ENCODE measurements at places on chromosomes 12 and 14.

DNA sequence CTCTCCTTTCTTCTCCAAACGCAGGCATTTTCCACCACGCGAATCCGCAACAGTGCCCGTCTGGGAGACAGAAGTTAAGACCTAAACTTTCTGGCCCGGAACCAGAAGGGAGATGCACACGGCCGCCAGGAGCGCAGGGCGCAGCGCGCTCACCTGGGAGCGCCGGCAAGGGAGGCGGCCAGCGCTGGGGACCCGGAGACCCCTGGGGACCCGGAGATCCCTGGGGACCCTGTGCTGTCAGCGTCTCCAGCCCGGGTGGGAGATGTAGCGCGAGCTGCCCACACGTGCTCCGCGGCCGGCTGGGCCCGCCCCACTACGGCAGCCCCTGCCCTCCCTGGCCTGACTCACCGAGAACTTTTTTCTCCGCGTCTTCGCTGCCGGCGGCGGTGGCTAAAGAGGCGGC lies 620 bp downstream of the YBX3 start:
- peak; percentile 42 for DNase-seq

DNA sequence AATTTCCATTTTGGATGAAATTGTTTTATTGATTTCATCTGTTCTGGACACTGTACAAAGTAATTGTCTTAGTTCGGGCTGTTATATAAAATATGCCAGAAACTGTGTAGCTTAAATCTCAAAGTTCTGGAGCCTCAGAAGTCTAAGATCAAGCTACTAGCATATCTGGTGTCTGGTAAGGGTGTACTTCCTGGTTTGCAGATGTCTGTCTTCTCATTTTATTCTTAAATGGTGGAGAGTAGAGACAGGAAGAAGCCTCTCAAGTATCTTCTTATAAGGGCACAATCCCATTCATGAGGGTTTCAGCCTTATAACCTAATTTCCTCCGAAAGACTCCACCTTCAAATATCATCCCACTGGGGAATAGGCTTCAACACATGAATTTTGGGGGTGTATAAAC lies 51.3 kb downstream of the MON2 start:
- DNase-seq, result no peak

DNA sequence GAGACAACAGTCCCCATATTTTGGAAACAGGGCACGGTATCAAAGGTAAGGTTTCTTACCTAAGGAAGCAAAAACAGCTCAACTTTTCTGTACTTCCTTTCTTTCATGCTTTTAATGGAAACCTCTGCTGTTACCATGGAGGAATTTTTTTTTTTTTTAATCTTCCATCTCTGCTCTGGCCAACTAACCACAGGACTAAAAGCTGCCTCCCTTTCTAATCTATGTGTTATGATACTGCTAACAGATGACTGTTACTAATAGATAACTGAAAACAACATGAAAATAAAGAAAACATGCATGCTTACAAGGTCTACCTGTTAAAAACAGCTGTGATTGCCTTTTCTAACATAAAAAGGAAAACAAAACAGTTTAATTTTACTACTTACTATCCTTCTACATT lies 168.4 kb downstream of the SOX5 start:
- no peak for DNase-seq

DNA sequence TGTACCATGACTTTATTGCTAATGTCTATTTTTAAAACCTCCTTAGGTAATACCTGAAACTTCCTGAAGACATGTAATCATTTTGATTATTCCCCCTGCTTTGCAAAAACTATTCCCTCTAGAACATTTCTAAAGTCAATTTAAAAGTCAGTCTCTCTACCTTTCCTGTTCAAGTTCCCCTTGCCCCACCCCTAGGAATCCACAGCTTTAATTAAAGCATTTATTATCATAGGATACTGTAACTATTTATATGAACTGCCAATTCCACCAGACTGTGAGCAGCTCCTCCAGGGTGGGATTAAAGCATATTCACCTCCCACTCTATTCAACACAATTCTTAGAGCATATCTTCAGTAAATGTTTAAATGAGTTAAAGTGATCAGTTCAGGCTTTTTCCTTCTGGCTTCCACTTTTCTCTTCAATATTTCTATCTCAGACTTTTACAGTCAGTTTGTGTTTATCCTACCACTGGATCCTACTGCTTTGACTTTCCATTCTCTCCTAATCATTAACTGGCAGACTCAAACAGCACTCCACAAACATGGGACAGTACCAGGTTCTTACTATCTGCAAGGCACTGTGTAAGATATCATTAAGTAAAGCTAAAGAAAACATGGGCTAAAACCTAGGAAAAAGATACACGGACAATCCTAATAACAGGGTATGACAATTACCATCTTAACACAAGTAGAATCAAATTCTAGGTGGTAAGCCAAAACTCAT lies 39.1 kb downstream of the PTPN21 start:
- no peak for DNase-seq

- DNase-seq, result no peak
These were observed 1.8 kb upstream of the WNK1 start for GRCh38 chr12:750366-751191.

DNA sequence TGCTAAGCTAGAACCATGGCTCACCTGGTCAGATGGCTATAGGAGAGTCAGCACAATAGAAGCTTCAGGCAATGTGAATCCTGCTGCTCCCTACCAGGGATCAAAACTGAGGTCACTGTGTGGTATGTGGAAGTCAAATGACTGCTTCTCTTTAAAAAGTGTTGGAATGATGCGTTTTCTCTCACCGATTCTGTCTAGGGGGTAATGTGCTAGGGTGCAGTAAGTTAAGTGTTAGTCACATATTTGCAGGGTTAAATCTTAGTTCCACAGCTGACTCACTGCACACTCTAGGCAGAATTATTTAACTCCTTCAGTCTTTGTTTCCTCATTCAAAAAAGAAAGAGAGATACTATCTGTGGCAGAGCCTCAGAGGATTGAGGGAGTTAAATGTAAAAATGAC lies 696.6 kb downstream of the DIO2 start:
- no peak for DNase-seq

DNA sequence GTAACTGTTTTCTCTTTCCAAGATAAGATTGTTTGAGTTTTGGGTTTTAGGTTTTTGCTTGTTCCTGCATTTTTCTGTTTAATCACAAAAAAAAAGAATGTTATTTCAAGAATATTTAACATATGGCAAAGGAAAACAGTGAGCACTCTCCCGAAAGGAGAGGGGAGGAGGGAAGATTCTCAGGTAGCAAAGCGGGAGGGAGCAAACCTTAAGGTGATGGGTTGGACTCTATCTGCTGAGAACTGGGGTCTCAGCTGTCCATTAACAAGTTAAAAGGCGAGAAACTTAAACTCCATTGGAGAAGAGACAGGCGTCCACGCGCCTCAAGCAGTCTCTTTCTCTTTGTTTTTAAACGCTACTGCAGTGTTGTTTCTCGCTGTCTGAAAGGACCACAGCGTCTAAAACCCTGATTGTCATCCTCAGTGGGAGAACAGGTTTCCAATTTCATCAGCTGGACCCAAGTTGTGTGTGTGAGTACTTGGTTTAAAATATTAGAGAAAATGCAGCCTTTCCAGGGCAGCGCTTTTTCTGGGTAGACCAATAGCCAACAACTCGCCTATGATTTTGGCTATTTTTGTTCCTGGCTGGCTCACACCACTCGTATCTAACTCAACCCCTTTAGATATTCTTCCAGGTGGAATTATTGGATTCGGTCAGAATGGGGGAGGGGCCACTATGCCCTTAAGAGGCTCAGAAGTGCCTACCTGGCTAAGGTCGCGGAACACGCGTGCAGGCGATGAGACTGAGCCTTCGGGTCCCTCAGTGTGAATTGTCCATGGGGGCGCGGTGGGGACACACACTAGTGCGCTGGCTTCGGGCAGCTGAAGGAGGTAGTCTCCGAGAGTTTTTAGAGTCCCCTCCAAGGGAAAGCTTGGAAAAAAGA lies 8.2 kb downstream of the SIX1 start:
- DNase-seq, result no peak

- peak; percentile 54 for DNase-seq
These were observed 42.2 kb upstream of the MANSC4 start for GRCh38 chr12:27822076-27822712.

- DNase-seq, result peak; percentile 11
These were observed 41.2 kb upstream of the C12orf75 start for GRCh38 chr12:105289114-105289904.

DNA sequence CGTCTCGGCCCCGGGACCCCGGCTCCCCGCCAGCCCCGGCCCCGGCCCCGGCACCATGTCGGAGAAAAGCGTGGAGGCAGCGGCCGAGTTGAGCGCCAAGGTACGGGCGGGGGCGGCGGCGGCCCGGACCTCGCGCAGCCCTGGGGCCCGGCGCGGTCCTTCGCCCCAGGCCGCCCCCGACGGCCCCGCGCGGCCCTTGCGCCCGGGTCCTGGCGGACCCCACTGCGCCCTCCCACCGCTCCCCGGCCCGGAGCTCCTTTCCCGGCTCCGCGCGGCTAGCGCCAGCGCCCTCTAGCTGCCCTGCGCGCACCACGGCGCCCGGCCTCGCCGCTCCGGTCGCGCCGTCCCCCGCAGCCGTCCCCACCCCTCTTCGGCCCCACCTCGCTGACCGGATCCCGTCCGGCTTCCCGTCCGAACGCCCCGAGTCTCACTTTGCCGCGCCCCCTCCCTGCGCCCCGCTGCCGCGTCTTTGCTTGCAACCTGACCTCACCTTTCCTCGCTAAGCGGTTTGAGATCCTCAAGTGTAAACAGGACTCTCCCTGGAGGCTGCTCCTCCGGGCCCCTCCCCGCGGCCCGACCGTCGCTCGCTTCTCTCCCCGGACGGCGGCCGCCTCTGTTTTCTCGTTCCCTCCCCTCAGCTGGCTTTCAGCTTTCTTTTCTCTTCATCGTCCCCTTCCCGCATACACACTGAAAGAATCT lies 637 bp downstream of the PTMS start:
- peak; percentile 60 for DNase-seq

DNA sequence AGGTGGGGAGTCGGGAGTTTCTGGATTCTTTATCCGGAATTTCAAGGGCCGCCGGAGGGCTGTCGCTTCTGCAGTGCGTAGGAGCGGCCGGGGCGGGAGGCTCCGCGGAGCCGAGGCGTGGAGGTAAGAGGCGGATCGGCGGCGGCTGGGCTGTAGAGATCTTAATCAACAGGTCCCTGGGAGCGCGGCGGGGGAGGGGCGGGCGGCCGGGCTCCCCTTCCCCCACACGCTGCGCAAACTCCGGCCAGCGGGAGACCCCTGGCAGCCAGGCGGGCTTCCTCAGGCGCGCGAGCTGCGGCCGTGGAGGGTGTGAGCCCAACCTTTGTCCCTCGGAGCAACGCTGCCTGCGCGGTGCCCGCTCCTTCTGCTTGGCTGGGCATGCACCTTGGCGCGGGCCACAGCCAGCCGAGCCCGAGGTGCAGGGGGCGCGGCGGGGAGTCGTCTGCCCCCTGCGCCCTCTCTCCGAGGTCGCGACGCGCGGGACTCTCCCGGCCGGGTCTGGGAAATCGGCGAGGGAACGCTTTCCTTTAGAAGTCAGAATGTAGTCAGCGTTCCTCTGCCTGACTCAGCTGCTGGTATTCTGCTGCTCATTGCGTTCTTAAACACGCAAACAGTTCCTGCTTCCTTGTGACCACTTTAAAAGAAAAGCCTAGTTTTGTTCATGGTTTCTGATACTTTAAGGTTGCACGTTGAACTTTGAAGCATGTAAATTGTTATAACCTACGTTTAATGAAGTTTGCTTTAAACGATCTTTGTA lies at the start of gene PALS1:
Gene PALS1, plus strand, starts transcription at position 25 of the 757 bp plus-strand sequence. CDS start 37,736 bp downstream, outside the sequence.
- DNase-seq, result peak; percentile 73

DNA sequence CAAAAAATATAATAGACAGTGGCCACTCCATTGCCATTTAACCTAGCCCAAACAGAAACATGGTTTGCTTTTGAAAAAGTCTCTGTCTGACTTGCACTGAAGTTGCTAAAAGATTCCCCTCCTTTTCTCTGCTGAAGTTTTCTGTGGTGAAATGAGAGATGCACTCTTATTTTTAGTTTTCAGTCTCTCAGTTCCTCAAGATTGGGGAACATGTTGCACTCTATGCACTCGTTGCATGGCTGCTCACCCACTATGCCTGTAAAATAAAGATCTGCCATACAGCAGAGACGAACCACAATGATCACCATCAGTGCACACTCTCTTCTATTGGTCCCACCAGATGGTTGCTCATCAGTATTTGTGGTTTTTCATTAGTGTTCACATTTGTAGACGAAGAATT lies 13.1 kb upstream of the DAAM1 start:
- DNase-seq, result no peak

- peak; percentile 94 for DNase-seq
These were observed at the start of gene PPP4R3A for GRCh38 chr14:91510171-91511042. Gene PPP4R3A (minus strand): TSS chr14:91510310. CDS start chr14:91509647, 663 bp downstream.

- peak; percentile 16 for DNase-seq
These were observed 47.9 kb downstream of the GALC start for GRCh38 chr14:87944987-87945604.

- no peak for DNase-seq
These were observed at the start of gene ASCL1 for GRCh38 chr12:102957339-102958050. Gene ASCL1 (plus strand): TSS chr12:102957674. CDS start chr12:102958245, 571 bp downstream.

GRCh38 chr12:62692884-62693283 lies 226.3 kb downstream of the MON2 start:
- no peak for DNase-seq

DNA sequence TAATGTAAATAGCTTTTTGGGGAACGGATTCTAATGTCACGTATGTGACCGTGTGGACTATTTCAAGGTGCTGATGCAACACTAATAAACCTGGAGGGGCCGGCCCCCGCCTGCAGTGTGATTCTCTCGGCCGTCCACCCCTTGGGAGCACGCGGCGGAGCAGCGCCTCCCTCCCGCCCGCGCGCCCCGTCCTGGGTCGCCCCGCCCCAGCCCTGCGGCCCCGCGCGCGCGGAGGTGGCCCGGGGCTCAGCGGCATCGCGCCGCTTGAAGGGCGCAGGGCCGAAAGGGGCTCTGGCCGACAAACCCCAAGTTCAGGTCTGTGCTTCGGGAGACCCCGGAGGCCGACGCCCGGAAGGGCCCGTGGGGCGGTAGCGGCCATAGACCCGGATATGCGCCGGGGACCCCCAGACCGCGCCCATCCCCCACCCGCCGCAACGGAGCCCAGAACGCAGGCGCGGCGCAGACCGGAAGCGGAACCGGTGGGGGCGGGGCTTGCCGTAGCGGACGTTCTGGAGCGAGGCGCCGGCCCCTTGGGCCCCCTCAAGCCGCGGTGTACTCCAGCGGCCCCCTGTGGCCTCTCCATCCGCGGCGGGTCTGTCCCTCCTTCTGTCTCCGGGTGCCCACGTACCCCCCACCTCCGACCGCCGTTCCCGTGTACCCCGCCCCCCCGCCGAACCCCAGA lies at the start of gene TEX22:
Gene TEX22, plus strand, starts transcription at position 495 of the 682 bp plus-strand sequence. CDS start 803 bp downstream, outside the sequence.
- DNase-seq, result peak; percentile 55

GRCh38 chr12:19988459-19988873 lies 379.9 kb upstream of the PDE3A start:
- no peak for DNase-seq

GRCh38 chr14:34439090-34439489 lies 22.9 kb downstream of the SPTSSA start:
- DNase-seq, result no peak

DNA sequence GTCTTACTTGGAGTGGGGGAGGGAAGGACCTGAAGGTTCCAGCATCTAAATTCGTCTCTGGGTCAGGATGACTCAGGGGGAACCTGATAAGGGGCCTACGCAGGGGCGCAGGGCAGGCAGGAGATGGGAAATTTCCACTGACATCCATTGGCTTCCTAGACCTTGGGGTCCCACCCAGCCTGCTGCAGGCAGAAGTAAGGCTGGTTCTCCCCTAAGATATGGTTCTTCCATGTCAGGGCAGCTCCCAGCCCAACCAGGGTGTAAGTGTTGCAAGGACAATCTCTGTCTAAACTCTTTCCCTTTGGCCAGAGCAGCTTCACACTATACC lies 2.1 kb upstream of the NDRG2 start:
- DNase-seq, result no peak

GRCh38 chr12:88063375-88063774 lies 34.2 kb upstream of the C12orf50 start:
- DNase-seq, result no peak

- DNase-seq, result no peak
These were observed 71.4 kb downstream of the RIC8B start for GRCh38 chr12:106845902-106846301.
